LHCN-M2 (cell line): ENCODE measurements at places on chromosomes 6 and 20. TPM values are rescaled to one million over a fixed set of nuclear protein-coding genes. Genes with fewer than 3 reads are reported as not detected.

TRIM40 gene
- not detected in 2 replicates for total RNA-seq

PIM1 gene
- total RNA-seq = 1.9 and 2.2 TPM in 2 replicates

HLA-DQA1 gene
- not detected in 2 replicates for total RNA-seq

ZBTB24 gene
- 8.8 and 11.0 TPM in 2 replicates for total RNA-seq

CFB gene
- 1.1 and 1.4 TPM in 2 replicates for total RNA-seq

TMEM217 gene
- 0.40 and 0.51 TPM in 2 replicates for total RNA-seq

ID1 gene
- 775 and 1,134 TPM in 2 replicates for total RNA-seq

GNAS gene
- 462 and 481 TPM in 2 replicates for total RNA-seq

DEFB132 gene
- not detected in 2 replicates for total RNA-seq

TTBK1 gene
- total RNA-seq = under 0.01 and 0.06 TPM in 2 replicates

PI16 gene
- not detected in 2 replicates for total RNA-seq

VAPB gene
- 9.9 and 16.0 TPM in 2 replicates for total RNA-seq

TFAP2A gene
- 0.06 and 0.29 TPM in 2 replicates for total RNA-seq

MUC22 gene
- total RNA-seq = not detected in 2 replicates

TDRD6 gene
- total RNA-seq = not detected in 2 replicates

PDYN gene
- not detected in 2 replicates for total RNA-seq

BEND6 gene
- 8.7 and 14.1 TPM in 2 replicates for total RNA-seq

MARCKS gene
- 95.0 and 98.7 TPM in 2 replicates for total RNA-seq

TSPO2 gene
- not detected in 2 replicates for total RNA-seq

MAFB gene
- total RNA-seq = 0.06 TPM in 1 of 2 replicates, not detected in the other

ZSCAN26 gene
- 11.3 and 12.7 TPM in 2 replicates for total RNA-seq

CD83 gene
- 0.38 and 0.57 TPM in 2 replicates for total RNA-seq

FAM110A gene
- 7.6 and 8.8 TPM in 2 replicates for total RNA-seq

MUC21 gene
- not detected in 2 replicates for total RNA-seq

HTR1E gene
- not detected in 2 replicates for total RNA-seq

LY6G6C gene
- 0.51 TPM in 1 of 2 replicates, not detected in the other for total RNA-seq

BHLHE23 gene
- total RNA-seq = not detected in 2 replicates

RPS6KA2 gene
- total RNA-seq = 32.4 and 43.7 TPM in 2 replicates

THBD gene
- 16.8 and 17.4 TPM in 2 replicates for total RNA-seq

RIPK1 gene
- total RNA-seq = 17.5 and 19.7 TPM in 2 replicates
